ENCODE measurements at places on chromosomes 12 and 14. TPM values are rescaled to one million over a fixed set of nuclear protein-coding genes. Genes with fewer than 3 reads are reported as not detected.

BICD1 gene
- total RNA-seq = 5.8 TPM

GRCh38 chr14:101839236-101839635 is 77.7 kb downstream of the PPP2R5C start:
- H3K4me3 ChIP-seq = no peak overlapping the region
- H3K27ac ChIP-seq = no peak overlapping the region
- H3K36me3 ChIP-seq = no peaks in the 10 kb centered on the region
- H3K27me3 ChIP-seq = no peaks in the 10 kb centered on the region

DNA sequence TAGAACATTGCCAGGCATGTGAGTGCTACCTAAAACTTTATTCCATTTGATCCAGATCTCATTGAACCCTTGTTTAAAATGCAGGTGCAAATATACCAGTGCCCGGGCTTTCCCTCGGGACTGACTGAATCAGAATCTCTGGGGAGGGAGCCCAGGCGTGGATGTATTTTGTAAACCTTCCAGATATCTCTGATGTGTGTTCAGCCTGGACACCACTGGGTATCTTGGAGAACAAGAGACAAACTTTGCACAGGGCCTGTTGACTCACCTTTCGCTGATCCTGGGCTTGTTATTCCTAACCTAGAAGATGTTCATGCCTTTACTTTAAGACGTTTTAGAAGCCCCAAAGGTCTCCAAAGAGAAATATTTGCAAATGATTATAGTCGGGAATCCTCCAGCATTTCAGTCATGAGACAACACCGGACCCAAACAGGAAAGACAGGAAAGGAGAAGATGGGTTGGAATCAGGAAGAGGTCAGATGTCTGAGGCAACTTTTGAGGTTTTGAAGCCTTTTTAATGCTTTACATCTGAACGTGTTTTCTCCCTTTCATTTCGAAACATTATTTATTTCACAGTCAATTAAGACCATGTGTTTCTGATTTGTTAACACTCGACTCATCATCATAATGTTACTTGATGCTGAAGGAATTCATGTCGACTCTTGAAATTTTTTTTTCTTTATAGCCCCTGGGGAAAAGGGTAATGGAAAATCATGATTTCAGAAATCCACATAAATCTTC is 118.6 kb downstream of the PLXNC1 start:
- no peak overlapping the region for H3K27ac ChIP-seq
- DNase-seq = no peak
- no peaks in the 10 kb centered on the region for H3K36me3 ChIP-seq
- no peak overlapping the region for H3K4me3 ChIP-seq
- H3K4me1 ChIP-seq = peaks cover 2% of the 10 kb centered on the region
- H3K27me3 ChIP-seq = no peaks in the 10 kb centered on the region

CCDC175 gene
- 0.27 TPM for total RNA-seq

PZP gene
- total RNA-seq = not detected

DIO2 gene
- total RNA-seq = 0.37 TPM

AHSA1 gene
- total RNA-seq = 112 TPM

TAS2R8 gene
- total RNA-seq = not detected

GRCh38 chr12:27859648-27860047 is 79.6 kb upstream of the MANSC4 start:
- no peaks in the 10 kb centered on the region for H3K36me3 ChIP-seq
- no peaks in the 10 kb centered on the region for H3K27me3 ChIP-seq
- H3K27ac ChIP-seq = no peak overlapping the region
- H3K4me1 ChIP-seq = no peaks in the 10 kb centered on the region
- no peak overlapping the region for H3K4me3 ChIP-seq

GRCh38 chr12:33052141-33053051 is 155.8 kb upstream of the PKP2 start:
- no peak for DNase-seq
- no peaks in the 10 kb centered on the region for H3K27me3 ChIP-seq
- H3K36me3 ChIP-seq = no peaks in the 10 kb centered on the region
- H3K27ac ChIP-seq = no peak overlapping the region

DNA sequence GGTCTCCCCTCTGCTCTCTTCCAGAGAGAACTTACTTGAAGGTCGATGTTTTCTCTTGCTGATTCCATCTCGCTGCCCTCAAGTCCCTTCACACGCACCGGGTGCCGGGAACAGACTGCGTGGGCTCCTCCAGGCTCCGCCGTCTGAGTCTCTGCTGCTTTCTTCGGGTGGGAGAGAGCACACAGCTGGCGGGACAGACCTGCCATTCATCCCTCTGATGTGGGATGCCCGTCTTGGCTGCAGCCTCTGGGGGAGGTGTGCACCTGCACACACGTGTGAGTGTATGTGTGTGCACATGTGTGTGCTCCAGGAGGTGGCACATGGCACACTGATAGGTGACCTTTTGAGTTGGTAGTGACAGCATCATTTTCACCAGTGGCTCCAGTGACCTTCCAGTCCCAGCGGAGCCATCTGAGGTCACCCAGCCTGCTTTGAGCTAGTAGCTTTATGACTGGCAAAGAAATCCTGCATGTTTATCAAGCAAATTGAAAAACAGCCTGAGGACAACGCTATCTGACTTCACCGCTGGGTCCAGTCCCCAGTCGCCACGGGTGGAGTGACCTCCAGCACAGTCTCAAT is at the start of gene NINJ2:
Gene NINJ2, minus strand, starts transcription at position 153 of the 579 bp plus-strand sequence. Its CDS starts 85 bp downstream, at position 68.
- no peak within 1 kb of the TSS for H3K27ac ChIP-seq
- H3K4me1 ChIP-seq = no peaks in the 10 kb centered on the region
- no peak for DNase-seq
- no peak within 1 kb of the TSS for H3K4me3 ChIP-seq
- H3K27me3 ChIP-seq = no peaks in the 10 kb centered on the region

DNA sequence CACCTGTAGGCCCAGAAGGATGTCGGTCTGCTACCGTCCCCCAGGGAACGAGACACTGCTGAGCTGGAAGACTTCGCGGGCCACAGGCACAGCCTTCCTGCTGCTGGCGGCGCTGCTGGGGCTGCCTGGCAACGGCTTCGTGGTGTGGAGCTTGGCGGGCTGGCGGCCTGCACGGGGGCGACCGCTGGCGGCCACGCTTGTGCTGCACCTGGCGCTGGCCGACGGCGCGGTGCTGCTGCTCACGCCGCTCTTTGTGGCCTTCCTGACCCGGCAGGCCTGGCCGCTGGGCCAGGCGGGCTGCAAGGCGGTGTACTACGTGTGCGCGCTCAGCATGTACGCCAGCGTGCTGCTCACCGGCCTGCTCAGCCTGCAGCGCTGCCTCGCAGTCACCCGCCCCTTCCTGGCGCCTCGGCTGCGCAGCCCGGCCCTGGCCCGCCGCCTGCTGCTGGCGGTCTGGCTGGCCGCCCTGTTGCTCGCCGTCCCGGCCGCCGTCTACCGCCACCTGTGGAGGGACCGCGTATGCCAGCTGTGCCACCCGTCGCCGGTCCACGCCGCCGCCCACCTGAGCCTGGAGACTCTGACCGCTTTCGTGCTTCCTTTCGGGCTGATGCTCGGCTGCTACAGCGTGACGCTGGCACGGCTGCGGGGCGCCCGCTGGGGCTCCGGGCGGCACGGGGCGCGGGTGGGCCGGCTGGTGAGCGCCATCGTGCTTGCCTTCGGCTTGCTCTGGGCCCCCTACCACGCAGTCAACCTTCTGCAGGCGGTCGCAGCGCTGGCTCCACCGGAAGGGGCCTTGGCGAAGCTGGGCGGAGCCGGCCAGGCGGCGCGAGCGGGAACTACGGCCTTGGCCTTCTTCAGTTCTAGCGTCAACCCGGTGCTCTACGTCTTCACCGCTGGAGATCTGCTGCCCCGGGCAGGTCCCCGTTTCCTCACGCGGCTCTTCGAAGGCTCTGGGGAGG is at the start of gene LTB4R:
Gene LTB4R, plus strand, starts transcription at position 857 of the 959 bp plus-strand sequence. CDS start 4,150 bp downstream, outside the sequence.
- H3K27me3 ChIP-seq = no peaks in the 10 kb centered on the region
- H3K36me3 ChIP-seq = no peaks in the 10 kb centered on the region

Measured in colonic mucosa (tissue), 4 donors.